ENCODE measurements at places on chromosomes 7 and 10.

DNA sequence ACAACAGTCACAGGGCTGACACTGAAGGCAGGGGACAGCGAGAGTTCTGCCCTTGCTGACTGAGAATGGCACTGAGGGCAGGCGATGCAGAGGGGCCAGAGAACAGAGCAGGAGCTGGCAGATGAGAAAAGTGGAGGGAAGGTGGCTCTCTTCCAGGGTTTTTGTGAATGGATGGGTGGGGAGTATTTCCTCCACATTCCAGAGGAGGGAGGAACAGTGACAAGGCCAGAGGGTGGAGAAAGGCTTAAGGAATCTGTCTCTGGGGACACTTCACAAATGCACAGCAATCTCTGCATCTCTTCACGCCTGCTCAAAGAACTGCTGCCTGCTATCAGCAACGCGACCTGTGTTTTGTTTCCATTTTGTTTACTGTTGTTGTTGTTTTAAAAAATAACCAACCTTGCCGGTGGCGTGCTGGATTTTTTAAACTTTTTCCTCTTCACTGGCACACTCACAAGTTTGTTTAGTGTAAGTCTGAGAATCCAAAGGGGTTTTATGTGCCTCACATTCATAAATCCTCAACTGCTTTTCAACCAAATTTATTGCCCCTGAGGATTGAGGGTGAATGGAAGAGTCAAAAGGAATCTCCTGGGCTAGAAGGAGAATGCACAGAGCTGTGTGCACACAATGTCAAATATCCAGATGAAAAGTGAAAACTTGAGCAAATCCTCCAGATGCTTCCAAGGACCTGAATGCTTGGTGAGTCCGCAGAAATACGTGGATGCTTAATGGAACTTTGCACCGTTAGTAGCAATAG is 129.3 kb downstream of the GLI3 start:
- DNase-seq, result no peak

- DNase-seq, result no peak
Observed at GRCh38 chr10:86632951-86633350, 21.4 kb upstream of the OPN4 start.

DNA sequence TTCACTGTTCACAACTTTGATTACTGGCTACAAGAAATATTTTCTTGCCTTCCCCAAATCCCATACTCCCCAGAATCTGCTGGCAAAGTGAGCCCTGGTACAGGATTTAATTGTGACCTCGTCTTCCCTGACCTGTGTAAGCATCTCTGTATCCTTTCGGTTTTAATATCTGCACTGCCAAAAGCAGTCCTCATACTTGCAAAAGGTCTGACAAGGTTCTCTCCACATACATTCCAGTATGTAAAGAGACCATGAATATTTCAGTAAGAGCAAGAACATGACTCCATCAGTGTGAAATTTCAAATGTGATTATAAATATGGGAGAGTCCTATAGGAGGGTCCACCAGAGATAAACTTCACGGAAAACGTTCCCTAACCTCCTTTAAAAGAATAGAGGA is 134.0 kb upstream of the TCF7L2 start:
- no peak for DNase-seq

- DNase-seq, result no peak
Observed at GRCh38 chr7:146647445-146647844, 530.8 kb downstream of the CNTNAP2 start.

DNA sequence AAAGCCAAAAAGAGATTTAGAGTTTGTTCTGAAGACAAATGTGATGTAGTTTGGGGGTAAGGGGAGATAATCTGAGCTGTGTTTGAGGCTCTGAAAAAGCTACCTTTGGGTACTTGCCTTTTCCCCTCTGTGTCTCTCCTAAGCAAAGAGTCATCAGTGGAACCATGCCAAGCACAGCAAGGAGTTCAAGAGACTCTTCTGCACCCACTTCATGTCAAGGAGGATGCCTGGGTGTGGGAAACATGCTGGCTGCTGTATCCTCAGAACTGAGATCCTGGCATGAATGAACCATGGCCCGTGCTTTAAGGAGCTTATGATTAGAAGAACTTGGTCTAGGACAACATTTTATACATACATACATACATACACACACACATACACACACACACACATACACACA is 142.9 kb downstream of the NOC3L start:
- no peak for DNase-seq

- no peak for DNase-seq
Observed at GRCh38 chr7:96090756-96091155, 231.1 kb downstream of the SLC25A13 start.

- DNase-seq, result no peak
Observed at GRCh38 chr7:107138696-107139420, 29.9 kb upstream of the HBP1 start.

- no peak for DNase-seq
Observed at GRCh38 chr7:48634116-48634632, 290.2 kb upstream of the CDC14C start.

GRCh38 chr10:94052866-94053791 is 59.4 kb downstream of the PLCE1 start:
- no peak for DNase-seq

GRCh38 chr7:97845622-97846203 is 26.5 kb downstream of the ASNS start:
- no peak for DNase-seq

DNA sequence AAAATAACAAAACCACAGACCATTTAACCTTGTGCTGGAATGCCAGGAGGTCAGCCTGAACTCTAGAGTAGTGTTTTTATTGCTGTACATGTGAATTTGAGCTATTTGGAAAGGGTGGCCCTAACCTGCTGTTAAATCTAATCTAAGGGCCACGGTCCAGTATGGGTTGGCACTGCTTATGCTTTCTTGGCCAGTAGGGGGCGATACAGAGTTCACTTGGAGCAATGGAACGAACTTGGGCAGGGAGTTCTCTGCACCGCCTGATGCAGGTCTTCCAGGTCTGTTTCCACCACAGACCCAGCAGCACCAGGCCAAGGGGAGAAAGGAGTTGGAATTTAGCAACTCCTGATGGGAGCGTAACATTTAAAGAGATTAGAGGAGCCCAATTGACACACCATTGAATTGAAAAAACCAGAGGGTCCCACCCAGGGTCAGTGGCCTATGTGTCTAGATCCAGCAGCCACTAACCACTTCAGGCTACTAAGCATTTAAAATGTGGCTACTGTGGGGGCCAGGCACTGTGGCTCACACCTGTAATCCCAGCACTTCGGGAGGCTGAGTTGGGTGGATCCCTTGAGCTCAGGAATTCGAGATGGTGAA is 75.7 kb upstream of the EFCAB10 start:
- DNase-seq, result peak; percentile 62

DNA sequence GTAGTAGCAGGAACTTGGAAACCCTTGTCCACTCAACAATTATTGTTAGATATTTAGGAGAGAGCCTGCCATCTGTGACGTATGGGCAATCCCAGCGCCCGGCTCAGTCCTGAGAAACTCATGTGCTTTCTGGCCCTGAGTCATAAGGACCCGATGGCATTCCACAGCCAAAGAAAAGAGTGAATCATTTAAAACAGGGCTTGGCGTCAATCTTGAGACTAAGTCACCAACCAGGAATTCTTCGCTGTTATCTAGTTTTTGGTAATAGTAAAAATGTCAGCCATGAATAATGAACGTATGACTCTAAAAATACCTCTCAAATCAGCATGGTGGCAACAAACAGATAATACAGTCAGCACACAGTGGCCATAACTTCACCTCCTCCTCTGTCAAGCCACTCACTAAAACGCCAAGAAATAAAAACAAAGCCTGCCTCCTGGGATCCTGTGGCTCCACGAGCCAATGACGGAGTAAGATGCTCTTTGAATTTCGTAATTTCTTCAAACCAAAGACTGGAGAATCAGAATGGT is 140.8 kb downstream of the ADAM12 start:
- no peak for DNase-seq

DNA sequence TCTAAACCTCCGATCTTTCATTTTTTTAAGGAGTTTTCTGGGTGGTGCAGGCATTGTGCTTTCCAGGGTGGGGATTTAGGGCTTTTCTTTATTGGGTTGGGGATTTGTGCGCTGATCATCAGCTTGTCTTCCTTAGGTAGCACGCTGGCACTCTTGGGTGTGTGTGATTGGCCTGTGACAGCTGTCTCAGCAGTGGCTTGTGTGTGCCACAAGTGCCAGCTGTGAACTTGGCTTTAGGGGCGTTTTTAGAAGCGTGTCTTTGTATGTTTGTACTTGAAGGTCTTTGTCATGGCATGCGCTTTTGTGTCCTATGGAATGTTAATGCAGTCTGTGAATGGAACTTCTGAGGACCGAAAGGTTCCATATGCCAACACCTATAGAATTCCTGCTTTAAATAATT is 788 bp downstream of the AKAP9 start:
- DNase-seq, result peak; percentile 26

DNA sequence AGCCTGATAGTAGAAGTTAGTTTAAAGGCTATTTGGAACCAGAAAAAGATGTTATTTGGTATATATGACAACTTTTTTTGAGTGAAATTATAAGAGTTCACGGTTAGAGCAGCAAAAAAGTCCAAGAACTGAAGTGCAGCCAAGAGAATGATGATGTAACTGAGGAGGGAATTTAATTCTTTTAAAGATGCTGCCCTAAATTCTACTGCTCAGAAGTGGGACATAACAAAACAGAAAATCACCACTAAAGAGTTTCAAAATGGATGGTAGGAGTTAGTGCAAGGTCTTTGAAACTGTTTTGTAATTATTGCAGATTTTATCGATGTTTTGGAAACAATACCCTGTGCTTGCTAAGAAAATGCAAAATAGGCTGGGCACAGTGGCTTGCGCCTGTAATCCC is 6.5 kb downstream of the SAMD8 start:
- DNase-seq, result no peak

- no peak for DNase-seq
Observed at GRCh38 chr7:134532180-134532953, 5.0 kb downstream of the AKR1B10 start.

GRCh38 chr7:112112822-112113255 is 93.4 kb downstream of the DOCK4 start:
- DNase-seq, result no peak

DNA sequence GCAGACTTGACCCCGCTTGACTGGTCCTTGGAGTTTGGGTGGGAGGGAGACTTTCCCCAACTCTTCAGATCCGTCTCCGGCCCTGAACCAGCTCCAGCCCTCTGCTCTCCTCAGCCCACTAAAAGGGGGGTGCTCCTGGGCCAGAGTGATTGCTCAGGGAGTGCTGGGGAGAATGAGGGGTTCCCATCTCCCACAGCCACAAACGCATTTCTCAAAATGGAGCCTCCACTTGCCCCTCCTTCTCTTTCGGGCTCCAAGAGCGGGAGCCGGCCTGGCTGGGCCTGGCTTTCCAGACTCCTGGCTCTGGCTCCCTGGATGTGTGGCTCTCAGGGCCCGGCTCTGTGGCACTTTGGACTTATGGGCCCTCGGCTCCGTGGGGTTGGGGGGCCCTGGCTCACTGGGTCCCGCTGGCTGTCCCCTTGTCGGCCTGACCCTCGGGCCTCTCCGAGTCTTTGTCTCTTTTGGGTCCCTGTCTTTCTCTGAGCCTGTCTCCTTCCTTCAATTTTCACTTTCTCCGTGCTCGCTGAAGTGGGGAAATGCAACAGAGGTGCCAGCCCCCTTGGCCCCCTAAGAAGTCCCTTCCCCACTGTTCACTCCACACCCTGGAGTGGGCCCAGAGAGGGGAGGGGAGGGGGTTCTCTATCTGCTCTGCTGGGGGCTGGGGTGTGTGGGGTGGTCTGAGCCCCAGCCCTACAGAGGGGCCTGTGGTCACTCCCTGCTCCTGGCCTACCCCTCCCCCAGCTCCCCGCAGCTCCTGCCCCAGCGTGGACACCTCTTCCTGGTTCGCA is 713 bp downstream of the LZTS2 start:
- no peak for DNase-seq

DNA sequence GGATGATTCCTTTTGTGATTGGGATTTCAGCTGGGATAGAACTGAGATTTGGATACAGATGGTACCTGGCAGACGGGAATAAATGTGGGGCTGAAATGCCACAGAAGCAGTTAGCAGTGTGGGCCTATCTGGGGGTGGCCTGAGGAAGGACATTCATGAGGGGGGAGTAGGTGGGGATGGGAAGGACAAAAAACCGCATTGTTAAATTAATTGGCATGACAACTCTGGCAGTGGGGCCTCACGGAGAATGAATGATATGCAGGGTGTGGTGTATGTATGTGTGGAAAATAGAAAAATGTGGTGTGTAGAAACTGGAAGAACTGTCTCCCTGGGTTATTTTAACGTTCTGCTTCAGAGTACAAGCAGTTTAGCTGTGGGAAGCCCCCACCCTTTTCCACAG is 17.8 kb downstream of the SDK1 start:
- no peak for DNase-seq

GRCh38 chr10:131358741-131359442 is 47.4 kb upstream of the TCERG1L start:
- DNase-seq, result no peak

DNA sequence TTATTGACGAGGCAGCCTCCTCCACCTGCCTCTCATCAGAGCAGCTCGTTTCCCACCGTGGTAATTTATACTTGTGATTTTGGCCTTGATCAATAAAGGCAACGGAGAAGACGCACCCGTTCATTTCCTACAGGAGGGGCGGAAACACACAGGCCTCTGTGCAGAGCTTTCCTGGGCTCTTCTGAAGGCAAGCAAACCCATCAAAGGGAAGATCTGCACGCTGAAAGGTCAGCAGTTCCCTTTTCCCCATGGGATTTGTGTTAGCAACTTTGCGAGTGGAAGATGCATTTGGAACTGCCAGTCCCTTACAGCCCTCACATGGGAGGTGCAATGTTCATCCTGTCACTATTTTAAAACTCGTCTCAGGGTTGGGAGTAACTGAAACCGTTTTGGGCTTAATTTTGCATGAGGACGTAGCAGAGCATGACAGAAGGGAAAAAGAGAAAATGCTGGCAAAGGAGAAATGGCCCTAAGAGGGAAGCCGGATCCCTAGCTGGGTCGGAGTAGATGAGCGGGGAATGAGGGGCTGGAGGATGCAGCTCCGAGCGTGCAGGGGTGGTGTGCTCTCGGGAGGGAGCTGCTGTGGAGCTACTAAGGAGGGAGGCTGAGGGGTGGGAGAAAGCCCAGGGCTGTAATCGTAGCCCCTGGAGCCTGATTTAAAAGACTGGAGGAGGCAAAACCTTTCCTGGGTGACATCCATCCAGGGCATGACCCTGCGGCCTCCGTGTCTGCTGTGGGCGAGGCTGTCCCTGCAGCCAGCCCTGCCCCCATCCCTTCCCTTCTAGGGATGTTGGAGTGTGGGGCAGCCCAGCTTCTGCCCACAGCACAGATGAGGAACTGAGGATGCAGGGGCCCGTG is 111.1 kb upstream of the FAM20C start:
- no peak for DNase-seq

DNA sequence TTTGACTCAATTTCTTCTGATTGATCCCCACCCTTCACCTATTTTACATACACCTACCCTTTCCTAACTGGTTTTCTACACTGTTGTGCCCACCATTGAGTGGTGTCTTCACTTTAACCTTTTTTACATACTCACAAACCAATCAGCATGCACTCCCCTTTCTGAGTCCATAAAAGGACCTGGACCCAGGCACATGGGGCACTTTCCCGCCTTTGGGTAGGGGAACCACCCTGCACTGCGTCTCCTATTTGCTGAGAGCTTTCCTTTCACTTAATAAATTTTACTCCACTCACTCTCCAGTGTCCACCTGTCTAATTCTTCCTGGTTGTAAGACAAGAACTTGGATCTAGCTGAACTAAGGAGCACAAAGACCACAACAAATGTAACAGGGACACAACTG is 33.8 kb downstream of the ANKMY2 start:
- DNase-seq, result no peak

GRCh38 chr10:69123306-69123746 is 652 bp upstream of the VPS26A start:
- DNase-seq, result peak; percentile 9

GRCh38 chr10:65518379-65518778 is 1407.5 kb upstream of the LRRTM3 start:
- DNase-seq, result no peak

- DNase-seq, result no peak
Observed at GRCh38 chr10:22764639-22765038, 50.3 kb upstream of the PIP4K2A start.

Data from T follicular helper cell (primary cell).